CD8-positive, alpha-beta memory T cell (primary cell): ENCODE measurements at places on chromosomes 2 and 18.

- no peak for DNase-seq
Observed at GRCh38 chr2:152247337-152247695, 71.8 kb upstream of the STAM2 start.

DNA sequence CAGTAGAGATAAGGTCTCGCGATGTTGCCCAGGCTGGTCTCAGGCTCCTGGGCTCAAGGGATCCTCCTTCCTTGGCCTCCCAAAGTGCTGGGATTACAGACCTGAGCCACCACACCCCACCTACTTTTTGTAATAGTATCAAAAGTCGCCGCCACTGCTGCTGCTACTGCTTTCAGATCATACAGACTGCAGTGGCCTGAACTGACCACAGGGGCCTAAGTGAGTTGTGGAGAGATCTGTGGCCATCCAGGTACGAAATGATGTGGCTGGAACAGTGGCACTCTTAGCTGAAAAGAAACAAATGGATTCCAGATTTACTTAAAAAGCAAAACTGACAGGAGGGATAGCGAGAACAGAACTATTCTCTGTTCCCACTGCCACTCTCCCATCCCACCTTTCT, 32.9 kb upstream of the POMC start:
- no peak for DNase-seq

DNA sequence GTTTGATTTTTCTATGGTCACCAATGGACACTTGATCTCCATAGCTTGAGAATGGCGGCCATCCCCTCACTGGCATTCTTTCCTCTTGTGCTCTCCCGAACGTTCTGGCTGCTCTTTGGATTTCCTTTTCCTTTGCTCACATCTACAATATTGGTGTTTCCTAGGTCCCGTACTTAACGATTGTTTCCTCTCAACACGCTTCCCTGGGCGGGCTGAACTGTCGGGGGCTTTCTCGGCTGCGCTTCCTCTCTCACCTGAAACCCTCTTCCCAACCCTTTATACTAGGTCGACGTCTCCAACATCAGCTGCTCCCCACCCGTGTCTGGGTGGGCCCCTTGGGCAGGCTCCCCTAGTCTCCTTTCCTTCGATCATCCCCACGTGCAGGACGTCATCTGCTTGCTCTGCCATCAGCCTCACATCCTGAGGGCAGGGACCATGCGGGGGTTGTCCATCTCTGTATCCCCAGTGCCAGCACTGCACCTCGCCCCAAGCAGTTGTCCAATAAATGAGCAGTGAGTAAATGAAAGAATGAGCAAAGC, 634 bp upstream of the DIS3L2 start:
- no peak for DNase-seq

GRCh38 chr2:131413148-131413747, 49.3 kb upstream of the RAB6D start:
- no peak for DNase-seq

- no peak for DNase-seq
Observed at GRCh38 chr2:169520896-169521295, 11.4 kb downstream of the KLHL41 start.

DNA sequence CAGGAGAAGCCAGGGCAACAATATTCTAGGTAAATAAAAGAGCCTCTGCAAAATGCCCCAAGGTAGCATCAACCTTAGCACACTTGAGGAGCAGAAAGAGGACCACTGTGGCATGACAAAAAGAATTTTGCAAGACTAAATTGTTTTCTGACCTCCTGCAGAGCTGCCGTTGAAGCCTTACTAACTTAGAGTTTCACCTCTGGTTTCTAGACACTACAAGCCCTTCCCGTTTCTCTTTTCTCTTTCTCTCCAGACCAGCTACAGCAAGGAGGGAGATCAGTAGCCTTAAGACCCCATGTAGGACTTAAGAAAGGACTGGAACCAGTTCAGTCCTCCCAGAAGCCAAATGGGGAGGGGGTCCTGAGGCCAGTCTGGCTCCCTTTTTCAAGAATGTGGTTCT, 73.3 kb upstream of the SP3 start:
- no peak for DNase-seq

GRCh38 chr2:144015655-144016245, 504.2 kb downstream of the ZEB2 start:
- no peak for DNase-seq

DNA sequence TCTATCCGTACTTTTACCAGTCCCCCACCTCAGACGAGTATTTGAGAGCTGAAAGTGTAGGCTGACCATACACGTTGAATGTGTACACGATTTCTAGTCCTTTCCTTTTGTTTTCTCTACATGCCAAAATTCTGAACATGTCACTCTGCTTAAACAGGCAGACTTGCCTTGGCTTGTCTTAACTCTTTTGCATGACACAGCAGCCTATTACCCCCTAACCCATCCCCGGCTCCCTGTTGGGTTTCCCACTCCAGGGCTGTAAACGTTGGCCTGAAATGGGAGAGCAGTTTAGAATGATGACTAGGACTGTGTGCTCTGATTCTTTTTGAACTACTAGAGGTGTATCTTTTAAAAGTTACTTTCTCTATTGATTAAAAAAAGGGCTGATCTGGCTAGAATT, 19.1 kb downstream of the MTCL1 start:
- DNase-seq = no peak

- no peak for DNase-seq
Observed at GRCh38 chr2:16554060-16554583, 111.5 kb downstream of the CYRIA start.

GRCh38 chr18:31645411-31645810, 39.0 kb downstream of the B4GALT6 start:
- DNase-seq = no peak

- no peak for DNase-seq
Observed at GRCh38 chr2:72148003-72148836, 558 bp upstream of the CYP26B1 start.
